ENCODE measurements at places on chromosomes 16 and 17.

DNA sequence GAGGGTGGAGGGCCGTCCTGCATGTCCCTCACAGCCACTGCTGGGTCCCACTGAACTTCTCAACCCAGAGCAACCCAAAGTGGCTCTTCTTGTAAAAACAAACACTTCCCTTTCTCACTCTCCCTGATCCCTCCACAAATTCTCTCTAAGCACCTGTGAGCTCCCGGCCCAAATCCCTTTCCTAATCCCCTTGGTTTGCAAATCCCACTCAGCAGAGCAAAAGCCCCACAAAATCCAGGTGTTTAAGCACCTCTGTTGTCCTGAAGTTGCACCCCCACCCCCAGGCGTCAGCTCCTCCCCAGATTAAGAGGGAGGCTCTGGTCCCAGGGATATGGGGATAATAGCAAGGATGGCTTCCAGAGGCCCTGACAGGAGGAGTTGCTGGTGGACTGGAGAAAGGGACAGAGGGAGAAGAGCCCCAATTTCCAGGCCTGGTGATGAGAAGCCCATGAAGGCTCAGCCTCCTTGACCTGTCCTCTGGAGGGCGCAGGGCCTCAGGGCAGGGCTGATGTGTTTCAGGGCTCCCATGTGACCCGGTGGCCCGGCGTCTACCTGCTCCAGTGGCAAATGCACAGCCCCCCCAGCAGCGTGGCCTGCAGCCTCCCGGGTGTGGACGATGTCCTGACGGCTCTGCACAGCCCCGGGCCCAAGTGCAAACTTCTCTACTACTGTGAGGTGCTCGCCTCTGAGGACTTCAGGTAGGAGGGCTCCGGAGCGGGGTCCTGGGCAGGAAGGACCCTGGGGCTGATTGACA is 23.0 kb downstream of the NAGPA start:
- DNase-seq: no peak

DNA sequence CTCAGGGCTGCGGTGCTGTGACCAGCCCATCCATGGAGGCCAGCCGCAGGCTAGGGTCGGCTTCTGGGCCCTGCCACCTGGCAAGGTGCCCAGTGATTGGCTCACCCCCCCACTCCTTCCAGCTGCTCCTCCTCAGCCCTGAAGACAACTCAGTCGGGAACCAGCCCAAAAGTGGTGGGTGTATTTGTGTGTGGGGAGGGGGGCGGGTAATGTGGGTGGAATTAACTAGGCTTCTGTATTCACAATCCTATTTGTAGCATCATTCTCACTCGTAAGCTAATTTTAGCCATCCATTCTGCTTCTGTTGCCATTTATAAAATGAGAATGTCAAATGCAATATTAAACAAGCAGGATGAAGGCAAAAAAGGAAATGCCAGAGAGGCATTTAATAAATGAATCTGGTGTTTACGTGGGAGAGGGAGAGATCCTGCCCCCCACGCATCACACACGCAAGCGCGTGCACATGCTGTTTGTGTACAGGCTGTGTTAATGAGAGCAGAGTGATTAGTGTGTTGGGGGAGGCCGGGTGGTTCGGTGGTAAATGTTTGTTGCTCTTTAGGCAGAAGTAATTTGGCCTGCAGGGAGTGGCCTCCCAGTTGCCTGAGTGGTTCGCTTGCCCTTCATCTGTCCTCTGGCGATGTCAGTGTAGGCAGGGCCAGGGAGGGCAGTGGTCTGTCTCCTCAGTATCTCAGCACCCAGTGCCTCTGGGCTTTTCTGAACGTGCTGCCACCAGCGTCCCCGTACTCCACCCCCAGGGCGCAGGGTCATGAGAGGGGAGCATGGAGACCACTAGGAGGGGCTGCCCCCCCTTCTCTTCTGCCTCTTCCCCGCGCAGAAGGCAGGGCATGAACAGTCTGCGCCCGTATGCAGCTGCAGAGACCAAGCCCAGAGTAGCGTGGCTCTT is 140.1 kb downstream of the CCDC182 start:
- no peak for DNase-seq

DNA sequence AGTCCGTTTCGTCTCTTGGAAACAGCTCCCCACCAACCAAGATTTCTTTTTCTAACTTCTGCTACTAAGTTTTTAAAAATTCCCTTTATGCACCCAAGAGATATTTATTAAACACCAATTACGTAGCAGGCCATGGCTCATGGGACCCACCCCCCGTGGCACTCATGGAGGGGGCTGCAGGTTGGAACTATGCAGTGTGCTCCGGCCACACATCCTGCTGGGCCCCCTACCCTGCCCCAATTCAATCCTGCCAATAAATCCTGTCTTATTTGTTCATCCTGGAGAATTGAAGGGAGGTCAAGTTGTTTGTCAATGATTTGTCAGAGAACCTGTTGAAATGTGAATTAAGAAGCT is 48.2 kb downstream of the IL21R start:
- no peak for DNase-seq

DNA sequence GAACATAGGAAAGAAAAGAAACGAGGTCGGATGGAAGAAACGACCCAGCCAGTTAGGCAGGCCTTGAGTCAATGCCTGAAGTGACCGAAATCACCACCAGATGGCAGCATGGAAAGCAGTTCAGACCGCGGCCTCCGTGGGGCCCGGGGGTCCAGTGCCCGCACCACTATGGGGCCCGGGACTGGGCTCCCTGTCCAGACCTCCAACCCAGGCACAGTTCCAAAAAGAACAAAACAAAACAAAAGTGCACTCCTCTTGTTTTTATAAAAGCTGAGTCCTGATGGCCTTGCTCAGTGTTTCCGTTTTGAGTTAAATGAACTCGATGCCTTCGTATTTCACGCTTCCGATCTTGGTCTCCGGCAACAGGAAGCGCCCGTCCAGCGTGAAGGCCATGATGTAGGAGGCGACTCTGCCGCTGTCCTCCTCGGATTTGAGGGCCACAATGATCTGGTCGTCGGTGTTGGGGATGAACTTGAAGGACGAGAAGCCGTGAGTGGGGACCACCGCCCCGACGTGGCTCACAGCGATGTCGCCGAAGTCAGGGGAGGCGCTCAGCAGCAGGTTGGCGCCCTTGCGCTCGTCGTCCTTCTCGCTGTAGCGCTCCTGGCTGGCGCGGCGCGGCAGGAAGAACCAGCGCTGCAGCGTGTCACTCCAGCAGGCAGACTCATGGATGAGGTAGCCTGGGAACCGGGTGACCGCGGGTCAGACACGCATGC is 13.7 kb upstream of the LGALS3BP start:
- no peak for DNase-seq

DNA sequence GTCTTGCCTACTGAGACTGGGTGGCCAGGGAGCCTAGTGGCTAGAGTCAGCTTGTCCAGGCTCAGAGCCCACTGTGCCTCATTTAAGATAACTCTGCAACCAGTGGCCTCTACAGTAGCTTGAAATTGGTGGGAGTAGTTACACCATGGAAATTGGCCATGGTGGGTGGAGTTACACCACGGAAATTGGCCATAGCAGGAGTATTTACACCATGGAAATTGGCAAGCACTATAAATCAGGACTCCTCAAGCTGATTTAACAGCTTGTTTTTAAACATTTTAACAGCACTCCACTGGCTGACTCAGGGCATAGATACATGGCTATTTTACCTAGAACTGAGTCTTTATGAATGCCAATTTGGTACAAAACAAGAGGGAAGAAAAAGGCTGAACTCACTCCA is 27.7 kb upstream of the AKTIP start:
- no peak for DNase-seq

- DNase-seq: no peak
Observed at GRCh38 chr17:74970395-74970794, 2.2 kb downstream of the HID1 start.

- DNase-seq: no peak
Observed at GRCh38 chr17:57282296-57282695, 26.0 kb downstream of the MSI2 start.

DNA sequence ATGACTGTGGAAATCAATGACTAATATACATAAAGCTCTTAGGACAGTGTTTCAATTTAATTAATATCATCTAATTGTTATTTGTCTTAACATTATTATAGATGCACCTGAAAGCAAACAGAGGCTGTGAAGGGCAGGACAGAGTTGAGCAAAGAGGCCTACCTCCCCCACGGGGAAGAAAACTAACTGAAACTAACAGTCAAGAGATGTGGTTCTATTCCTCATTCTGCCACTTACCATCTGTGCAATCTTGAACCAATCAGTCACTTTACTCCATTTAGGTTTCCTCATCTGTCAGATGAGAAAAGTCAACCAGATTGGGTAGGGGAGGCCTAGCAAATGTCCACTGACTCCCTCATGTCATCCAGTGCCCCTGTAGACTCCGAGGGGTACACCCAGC is 59.1 kb downstream of the C17orf67 start:
- no peak for DNase-seq

GRCh38 chr16:4272114-4272956 is 488 bp downstream of the TFAP4 start:
- peak; percentile 45 for DNase-seq

DNA sequence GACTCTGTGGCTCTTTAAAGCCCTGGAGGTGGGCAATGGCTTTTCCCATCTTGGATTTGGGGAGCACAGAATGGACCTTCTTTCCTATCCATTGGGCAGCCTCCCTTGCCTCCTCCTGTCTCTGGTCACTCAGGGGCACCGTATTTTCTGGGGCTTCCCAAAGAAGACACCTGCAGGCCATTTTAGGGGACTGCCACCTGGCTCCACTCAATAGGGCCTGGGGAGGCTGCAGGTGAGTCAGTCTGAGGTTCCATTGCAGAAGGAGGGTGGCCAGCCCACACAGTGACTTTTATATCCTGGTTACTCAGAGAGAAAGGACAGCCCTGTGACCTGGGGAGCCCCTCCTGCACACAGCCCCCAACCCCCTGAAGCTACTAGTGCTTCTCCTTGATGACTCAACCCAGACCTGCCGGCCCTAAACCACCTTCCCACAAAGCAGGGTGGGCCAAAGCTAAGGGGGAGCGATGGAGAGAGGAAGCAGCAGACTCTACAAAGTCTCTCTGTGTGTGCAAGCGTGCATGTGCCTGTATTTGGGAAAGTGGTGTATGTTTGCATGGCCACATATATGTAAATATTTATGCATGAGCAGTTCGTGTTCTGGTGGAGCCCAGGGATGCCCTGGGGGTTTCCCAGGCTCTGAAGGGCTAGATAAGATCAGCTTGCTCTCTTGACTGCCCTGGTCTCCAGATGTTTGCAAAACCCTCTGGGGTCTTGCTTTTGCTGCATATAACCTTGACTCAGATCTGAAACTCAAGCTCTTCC is 5.0 kb downstream of the CX3CL1 start:
- DNase-seq: peak; percentile 68

DNA sequence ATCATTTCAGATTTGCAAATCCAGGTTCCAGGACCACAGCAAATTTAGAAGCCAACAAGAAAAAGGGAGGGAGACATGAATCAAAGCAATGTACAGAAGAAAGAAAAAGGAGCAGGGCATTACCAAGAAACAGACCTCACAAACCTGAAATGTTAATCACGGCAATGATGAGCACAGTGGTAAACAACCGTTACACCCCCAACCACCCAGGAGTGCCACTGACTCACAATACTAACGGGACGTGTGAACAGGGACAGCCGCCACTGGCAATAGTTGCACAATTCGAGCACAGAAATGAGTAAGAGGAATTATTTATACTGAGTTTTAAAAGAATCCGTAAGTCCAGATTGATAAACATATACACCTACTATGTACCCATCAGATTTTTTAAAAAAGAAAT is 13.8 kb downstream of the USP22 start:
- peak; percentile 61 for DNase-seq

- DNase-seq: no peak
Observed at GRCh38 chr17:30808785-30809286, 15.7 kb downstream of the CRLF3 start.

GRCh38 chr17:962670-963069 is 16.9 kb downstream of the NXN start:
- no peak for DNase-seq
